ENCODE measurements at places on chromosomes 5 and 9.

- peak; percentile 36 for DNase-seq
Measured at GRCh38 chr5:145718956-145719355, 116.2 kb downstream of the PRELID2 start.

DNA sequence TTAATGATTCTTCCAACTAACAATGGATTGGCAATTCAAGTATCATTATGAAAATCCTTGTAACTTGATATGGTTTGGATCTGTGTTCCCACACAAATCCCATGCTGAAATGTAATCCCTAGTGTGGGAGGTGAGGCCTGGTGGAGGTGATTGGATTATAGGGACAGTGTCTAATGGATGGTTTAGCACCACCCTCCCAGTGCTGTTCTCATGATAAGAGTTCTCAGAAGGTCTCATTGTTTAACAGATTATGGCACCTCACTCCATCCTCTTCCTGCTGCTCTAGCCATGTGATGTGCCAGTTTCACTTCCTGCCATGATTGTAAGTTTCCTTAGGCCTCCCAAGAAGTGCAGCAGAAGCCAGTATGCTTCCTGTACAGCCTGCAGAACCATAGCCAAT, 1116.2 kb upstream of the EDIL3 start:
- DNase-seq, result peak; percentile 5

DNA sequence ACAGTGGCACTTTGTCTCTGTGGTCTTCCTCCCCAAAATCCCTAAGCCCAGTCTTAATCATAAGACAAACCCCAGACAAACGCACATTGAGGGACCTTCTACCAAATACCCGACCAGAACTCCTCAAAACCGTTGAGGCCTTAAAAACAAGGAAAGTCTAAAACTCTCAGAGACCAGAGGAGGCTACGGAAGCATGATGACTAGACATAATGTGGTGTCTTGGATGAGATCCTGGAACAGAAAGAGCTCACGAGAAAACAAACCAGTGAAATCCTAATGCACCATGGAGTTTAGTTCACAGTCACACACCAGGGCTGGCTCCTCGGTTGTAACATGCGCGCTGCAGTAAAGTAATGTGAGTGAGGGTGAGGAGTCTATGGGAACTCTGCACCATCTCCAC, 58.4 kb downstream of the OTULIN start:
- no peak for DNase-seq

DNA sequence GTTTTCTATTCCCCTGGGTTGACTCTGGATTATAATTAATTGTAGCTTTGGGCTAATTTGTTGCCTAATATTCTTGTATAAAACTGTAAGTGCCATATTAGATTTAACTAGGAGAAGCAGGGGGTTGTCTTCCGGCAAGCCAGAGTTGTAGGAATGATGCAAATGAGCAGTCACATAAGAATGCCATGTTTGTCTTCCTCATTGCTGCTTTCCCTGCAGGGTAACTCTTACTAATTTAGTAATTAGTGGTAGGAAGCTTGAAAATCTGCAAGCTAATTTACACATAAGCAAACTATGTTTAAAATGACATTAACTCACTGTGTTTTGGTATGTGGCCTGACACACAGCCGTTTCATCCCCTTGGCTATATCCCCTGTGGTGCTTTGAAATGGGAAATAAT, 527.8 kb downstream of the KCTD16 start:
- DNase-seq, result peak; percentile 7

DNA sequence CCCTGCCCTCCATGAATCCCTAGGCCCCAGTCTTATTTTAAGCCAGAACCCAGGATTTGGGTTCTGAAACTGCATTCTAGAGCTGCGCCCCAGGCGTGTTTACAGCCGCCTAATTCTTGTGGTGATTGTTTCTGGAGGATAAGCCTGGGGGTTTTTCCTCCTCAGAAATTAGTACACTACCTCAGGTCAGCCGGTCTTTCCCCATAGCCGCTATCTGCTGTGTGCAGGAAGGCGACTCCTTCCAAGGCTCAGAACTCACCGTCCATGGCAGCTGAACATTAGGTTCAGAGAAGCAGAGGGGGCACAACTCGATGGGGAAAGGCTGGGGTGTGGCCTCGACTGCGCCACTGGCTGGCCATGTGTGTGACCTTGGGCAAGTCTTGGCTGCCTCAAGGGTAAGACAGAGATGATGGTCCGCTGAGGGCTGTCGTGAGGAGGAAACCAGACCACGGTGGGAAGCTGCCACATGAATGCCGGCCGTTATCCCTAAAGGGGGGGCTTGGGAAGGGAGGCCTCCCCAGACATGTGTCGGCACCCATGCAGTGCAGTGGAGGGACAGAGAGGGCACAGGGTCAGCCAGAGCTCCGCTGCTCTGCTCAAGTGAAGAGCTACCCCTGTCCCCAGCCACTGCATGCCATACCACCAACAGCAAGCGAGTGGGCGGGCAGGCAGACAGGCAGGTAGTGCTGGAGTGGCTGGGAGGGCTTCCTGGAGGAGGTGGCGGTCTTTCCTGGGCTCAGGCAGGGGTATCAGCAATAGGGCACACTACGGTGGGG, 28.9 kb downstream of the SHB start:
- DNase-seq, result peak; percentile 70

Data from M059J (cell line).